ENCODE measurements at places on chromosomes 7 and 10. TPM values are rescaled to one million over a fixed set of nuclear protein-coding genes. Genes with fewer than 3 reads are reported as not detected.

DNA sequence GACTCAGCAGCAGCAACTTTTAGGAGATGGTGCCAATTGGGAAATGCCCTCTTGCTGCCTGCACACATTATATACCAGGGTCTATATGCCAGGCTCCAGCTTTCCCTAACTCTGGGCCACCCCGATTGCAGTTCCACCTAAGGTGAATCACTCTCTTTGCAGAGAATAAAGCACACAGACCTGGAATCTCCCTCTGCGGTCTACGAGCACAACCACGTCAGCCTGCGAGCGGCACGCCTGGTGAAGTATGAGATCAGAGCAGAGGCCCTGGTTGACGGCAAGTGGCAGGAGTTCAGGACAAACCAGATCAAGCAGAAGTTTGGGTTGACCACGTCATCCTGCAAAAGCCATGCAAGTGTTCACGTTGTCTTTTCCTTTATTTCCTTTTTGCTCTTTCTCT lies 38.2 kb upstream of the PLEKHA1 start:
- no peaks in the 10 kb centered on the region for H3K27me3 ChIP-seq
- no peaks in the 10 kb centered on the region for H3K36me3 ChIP-seq
- no peak for DNase-seq
- no peak overlapping the region for H3K27ac ChIP-seq
- H3K4me3 ChIP-seq: no peak overlapping the region

APBB1IP gene
- 46.2 TPM for total RNA-seq

JCAD gene
- 9.9 TPM for total RNA-seq

- no peaks in the 10 kb centered on the region for H3K27me3 ChIP-seq
- DNase-seq: no peak
- no peaks in the 10 kb centered on the region for H3K36me3 ChIP-seq
- no peak overlapping the region for H3K27ac ChIP-seq
- H3K4me3 ChIP-seq: no peak overlapping the region
Observed at GRCh38 chr10:28320090-28320489, 17.2 kb upstream of the MPP7 start.

NACAD gene
- 0.14 TPM for total RNA-seq

DNA sequence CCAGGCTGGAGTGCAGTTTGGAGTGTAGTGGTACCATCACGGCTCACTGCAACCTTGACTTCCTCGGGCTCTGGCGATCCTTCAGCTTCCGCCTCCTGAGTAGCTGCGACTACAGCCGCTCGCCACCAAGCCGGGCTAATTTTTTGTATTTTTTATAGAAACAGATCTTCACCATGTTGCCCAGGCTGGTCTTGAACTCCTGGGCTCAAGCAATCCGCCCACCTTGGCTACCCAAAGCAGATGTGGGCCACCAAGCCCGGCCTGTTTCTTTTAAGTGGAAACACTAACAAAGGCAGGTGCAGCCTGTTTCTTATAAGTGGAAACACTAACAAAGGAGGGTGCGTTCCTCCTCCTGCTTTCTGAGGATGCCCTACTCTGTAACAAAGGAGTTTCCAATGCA lies 18.2 kb downstream of the PRF1 start:
- DNase-seq: no peak
- H3K27ac ChIP-seq: no peak overlapping the region
- no peaks in the 10 kb centered on the region for H3K27me3 ChIP-seq

ARHGEF35 gene
- total RNA-seq: 1.3 TPM

- H3K27me3 ChIP-seq: no peaks in the 10 kb centered on the region
- H3K36me3 ChIP-seq: no peaks in the 10 kb centered on the region
- H3K4me1 ChIP-seq: peaks cover 13% of the 10 kb centered on the region
- H3K4me3 ChIP-seq: no peak overlapping the region
Observed at GRCh38 chr10:90925079-90926029, 4.5 kb upstream of the ANKRD1 start.

DNA sequence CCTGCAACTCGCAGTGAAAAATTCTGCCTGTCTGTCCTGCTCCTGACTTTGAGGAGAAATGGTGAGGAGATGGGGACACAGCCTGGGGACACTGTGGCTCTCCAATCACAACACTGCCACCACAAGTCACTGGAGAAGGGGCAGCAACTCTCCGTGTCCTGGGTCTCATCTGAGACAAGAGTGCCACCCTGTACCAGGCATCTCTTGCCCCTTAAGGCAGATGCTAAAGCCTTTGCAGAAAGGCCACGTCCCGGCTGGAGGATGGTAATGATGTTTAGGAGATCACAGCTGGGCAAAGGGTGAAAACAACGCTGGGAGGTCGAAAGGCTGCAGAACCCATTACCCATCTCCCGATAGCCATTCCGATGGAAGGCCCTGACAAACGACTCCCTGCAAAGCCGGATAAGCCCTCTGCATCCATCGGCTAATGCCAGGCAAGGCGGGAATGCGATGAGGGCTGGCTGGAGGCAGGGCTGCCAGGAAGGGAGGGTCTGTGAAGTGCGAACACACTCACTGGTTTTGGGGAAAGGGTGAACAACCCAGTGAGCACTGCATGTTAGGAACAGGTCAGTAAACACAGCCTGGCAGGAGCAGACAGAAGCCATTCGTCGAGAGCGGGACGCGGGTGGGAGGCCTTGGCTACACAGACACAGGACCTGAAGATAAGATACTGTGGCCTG lies 190.8 kb downstream of the ADARB2 start:
- no peaks in the 10 kb centered on the region for H3K36me3 ChIP-seq
- no peak overlapping the region for H3K4me3 ChIP-seq
- H3K4me1 ChIP-seq: peaks cover 7% of the 10 kb centered on the region
- H3K27ac ChIP-seq: no peak overlapping the region

- no peak for DNase-seq
- H3K27ac ChIP-seq: no peak overlapping the region
- no peaks in the 10 kb centered on the region for H3K4me1 ChIP-seq
- no peaks in the 10 kb centered on the region for H3K36me3 ChIP-seq
Observed at GRCh38 chr10:25666276-25666675, 267.8 kb upstream of the MYO3A start.

- no peaks in the 10 kb centered on the region for H3K36me3 ChIP-seq
- no peak overlapping the region for H3K4me3 ChIP-seq
- no peak for DNase-seq
Observed at GRCh38 chr7:51589111-51589510, 272.5 kb upstream of the COBL start.

ZNF804B gene
- total RNA-seq: not detected

NUDT1 gene
- 105 TPM for total RNA-seq

DNA sequence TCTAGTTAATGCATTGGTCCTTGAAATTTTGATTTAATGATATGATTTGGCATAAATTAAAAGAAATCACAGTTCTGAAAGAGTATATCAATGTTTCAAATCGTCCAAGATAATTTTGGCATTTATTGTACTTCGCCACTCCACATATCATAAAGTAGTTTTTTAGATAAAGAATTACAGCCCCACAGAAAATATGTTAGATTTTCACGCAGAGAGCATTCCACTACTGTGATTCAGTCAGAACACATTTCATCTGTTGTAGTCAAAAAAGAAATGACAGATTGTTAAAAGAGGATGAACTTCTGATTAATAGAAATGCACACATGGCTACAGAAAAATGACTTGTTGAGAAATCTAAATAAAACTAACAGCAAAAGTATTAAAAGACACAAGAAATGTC lies 1063.5 kb upstream of the LRRN3 start:
- no peaks in the 10 kb centered on the region for H3K27me3 ChIP-seq
- no peak overlapping the region for H3K27ac ChIP-seq
- no peaks in the 10 kb centered on the region for H3K36me3 ChIP-seq
- no peak overlapping the region for H3K4me3 ChIP-seq

SPACDR gene
- total RNA-seq: 0.76 TPM

DNA sequence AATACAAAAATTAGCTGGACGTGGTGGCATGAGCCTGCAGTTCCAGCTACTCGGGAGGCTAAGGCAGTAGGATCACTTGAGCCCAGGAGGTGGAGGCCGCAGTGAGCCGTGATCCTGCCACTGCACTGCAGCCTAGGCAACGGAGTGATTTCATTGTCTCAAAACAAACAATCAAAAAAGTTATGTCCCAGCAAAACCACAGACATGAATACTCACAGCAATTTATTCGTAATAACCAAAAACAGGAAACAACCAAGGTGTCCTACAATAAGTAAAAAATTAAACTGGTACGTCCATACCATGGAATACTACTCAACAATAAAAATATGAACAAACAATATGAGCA lies 11.6 kb upstream of the CYTH3 start:
- H3K36me3 ChIP-seq: no peaks in the 10 kb centered on the region
- no peaks in the 10 kb centered on the region for H3K4me1 ChIP-seq
- H3K27ac ChIP-seq: no peak overlapping the region
- H3K27me3 ChIP-seq: no peaks in the 10 kb centered on the region
- no peak for DNase-seq

GRCh38 chr10:12351447-12351846 lies 2.1 kb downstream of the CAMK1D start:
- peaks cover 14% of the 10 kb centered on the region for H3K4me1 ChIP-seq
- no peaks in the 10 kb centered on the region for H3K27me3 ChIP-seq
- H3K27ac ChIP-seq: no peak overlapping the region
- H3K36me3 ChIP-seq: no peaks in the 10 kb centered on the region
- DNase-seq: peak; percentile 25

TAS2R5 gene
- total RNA-seq: 0.57 TPM

CRHR2 gene
- under 0.01 TPM for total RNA-seq

- H3K4me3 ChIP-seq: peak overlapping the region; percentile 47
- H3K36me3 ChIP-seq: no peaks in the 10 kb centered on the region
- no peaks in the 10 kb centered on the region for H3K27me3 ChIP-seq
- H3K4me1 ChIP-seq: peaks cover 44% of the 10 kb centered on the region
- H3K27ac ChIP-seq: peak overlapping the region; percentile 97
- DNase-seq: no peak
Observed at GRCh38 chr10:101829561-101830315, 11.5 kb upstream of the OGA start.

CYP2C8 gene
- total RNA-seq: 0.71 TPM
